ENCODE measurements at places on chromosomes 16 and 17.

DNA sequence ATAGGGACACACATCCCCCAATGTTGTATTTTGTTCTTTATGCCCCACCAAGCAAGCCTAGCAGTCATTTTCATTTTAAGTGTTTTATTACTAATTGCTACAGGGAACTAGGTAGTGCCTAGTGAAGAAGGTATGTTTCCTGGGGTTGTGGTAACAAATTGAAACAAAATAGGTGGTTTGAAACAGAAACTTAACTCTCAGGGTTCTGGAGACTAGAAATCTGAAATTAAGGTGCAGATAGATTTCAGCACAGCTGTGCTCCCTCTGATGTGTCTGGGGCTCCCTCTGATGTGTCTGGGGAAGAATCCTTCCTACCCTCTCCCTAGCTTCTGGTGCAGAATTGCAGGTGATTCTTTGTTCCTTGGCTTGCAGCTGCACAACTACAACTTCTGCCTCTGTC is 390.1 kb downstream of the ZFHX3 start:
- H3K4me1 ChIP-seq, result peaks cover 14% of the 10 kb centered on the region
- H3K36me3 ChIP-seq, result peaks cover 3% of the 10 kb centered on the region
- H3K27ac ChIP-seq, result no peak overlapping the region
- no peak overlapping the region for H3K4me3 ChIP-seq

DNA sequence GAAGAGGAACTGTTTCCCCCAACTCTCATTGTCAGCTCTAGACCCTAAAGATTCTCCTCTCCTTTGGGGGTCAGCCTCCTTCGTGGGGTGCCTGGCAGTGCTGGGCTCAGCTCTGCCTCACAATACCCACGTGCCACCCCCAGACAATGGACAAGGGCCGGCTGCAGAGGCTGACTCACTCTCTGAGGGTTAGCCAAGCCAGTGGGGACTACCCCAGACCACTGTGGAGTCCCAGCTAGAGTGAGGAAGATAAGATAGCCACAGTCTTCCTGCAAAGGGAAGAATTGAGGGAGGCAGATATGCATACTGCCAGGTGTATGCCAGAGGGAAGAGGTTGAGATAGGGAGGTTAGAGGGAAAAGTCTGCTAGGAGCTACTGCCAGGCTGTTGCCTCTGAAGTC is 13.5 kb upstream of the MTMR4 start:
- no peak for DNase-seq
- peaks cover 20% of the 10 kb centered on the region for H3K27me3 ChIP-seq
- H3K4me1 ChIP-seq, result no peaks in the 10 kb centered on the region
- no peaks in the 10 kb centered on the region for H3K36me3 ChIP-seq
- no peak overlapping the region for H3K27ac ChIP-seq

DNA sequence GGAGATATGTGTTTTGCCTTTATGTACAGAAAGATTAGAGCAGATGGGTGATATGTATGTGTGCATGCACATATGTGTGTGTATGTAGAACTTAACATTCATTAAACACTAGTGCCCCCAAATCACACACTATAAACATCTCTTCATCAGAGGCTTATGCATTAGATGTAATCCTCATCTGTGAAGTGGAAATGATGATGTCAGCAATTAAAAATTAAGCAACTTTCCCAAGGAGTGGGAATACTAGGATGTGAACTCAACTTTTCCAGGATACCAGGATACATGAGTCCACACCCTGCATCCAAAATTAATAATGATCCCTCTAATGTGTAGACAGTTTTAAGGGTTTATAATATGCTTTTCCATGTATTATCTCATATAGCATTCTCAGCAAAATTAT is 127.7 kb upstream of the ADAMTS18 start:
- H3K36me3 ChIP-seq, result no peaks in the 10 kb centered on the region
- no peak overlapping the region for H3K27ac ChIP-seq
- no peak for DNase-seq
- H3K4me3 ChIP-seq, result no peak overlapping the region

DNA sequence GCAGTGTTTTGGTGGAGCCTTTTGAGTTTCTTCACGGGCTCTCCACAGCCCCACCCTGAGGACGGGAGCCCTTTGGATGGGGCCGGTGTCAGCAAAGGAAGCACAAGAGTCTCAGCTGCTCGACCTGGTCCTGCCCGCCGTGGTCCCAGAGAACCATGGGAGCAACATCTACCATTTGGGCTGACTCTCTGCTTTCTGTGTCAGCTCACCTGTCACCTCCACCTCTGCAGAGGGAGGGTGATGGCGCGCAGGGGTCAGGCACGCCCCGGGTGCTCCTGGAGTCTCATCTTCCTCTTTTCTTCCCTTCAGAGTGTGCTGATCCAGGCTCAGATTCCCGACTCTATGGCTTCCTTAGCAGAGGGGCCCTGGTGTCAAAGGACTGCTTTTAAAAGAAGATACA is 171.7 kb downstream of the LAT start:
- DNase-seq, result no peak
- H3K27me3 ChIP-seq, result no peaks in the 10 kb centered on the region
- peaks cover 40% of the 10 kb centered on the region for H3K4me1 ChIP-seq
- peak overlapping the region; percentile 14 for H3K27ac ChIP-seq

DNA sequence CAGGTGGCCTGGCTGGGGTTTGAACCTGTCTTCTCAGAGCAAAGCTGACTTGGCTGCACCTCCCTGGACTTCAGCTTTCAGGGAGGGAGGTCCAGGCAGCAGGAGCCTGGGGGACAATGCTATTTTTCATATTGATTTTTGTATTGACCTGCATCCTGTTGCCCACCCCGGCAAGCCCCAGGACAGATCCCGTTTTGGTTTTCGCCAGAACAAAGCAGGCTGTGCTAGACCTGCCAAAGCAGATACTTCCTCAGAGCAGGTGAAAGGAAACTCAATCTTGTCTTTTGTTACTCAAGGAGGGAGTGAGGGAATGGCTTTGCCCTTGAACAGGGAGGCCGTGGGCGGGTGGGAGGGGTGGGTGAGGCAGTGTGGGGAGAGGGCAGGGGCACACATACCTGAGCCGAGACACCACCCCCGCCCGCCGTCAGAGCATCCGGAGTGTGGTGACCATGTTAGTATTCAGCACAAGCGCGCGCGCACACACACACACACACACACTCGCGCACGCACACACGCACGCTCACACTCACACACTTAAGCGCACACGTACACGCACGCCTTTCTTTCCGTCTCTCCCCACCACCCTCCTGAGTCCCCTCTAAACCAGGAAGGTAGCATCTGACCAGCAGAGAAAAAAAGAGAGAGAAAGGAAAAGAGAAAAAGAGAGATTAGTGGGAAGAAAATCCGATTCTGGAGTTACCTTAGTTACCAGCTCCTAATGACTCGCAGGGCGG is 59.5 kb downstream of the RAI1 start:
- peak; percentile 74 for DNase-seq
- H3K27me3 ChIP-seq, result no peaks in the 10 kb centered on the region
- H3K27ac ChIP-seq, result peak overlapping the region; percentile 76
- H3K4me3 ChIP-seq, result peak overlapping the region; percentile 16
- H3K36me3 ChIP-seq, result no peaks in the 10 kb centered on the region

DNA sequence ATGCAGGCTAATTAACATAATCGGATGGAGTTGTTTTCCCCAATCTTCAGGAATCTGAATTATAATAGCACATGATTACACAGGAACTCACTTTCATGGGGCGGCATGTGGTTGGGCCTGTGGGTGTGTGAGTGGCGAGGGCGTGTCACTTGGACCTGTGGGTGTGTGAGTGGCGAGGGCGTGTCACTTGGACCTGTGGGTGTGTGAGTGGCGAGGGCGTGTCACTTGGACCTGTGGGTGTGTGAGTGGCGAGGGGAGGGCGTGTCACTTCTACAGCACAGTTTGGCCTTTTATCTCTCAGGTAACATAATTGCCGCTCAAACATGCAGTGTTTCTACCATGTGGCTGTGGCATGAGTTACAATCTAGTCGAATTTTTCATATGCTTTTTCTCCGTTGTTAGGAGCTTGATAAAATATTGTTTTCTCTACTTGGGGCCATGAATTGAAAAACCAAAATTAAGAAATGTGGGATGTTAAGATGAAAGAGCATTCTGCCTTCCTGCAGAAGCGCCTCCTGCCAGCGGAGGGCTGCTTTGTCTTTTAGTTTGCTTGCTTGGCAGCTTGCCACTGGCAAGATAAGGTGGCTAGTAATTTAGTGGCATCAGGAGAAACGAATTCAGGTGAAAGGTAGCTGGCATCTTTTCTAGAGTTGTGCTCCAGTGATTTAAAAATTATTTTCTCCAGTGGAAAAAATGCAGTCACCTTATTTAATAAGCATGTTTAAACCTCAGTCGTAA is 36.2 kb downstream of the USP10 start:
- H3K4me1 ChIP-seq, result peaks cover 53% of the 10 kb centered on the region
- no peak for DNase-seq
- peak overlapping the region; percentile 22 for H3K27ac ChIP-seq
- no peaks in the 10 kb centered on the region for H3K27me3 ChIP-seq

DNA sequence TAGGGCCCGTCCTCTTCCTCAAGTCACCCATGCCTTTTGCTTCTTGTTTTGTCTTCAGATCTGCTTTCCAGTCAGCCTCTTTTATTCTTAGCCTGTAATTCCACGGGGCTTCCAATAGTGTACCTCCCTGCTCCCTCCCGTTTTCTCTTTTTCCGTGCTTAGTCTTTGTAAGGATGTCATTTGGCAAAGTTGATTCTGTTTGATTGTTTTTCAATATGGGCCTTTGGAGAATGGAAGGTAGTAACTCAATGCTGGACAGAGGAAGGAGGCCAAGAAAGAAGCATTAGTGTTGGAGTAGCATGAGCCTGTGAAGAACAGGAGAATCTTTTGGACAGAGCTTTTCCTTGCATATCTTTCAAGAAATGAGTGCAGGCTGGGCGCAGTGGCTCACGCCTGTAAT is 6.5 kb downstream of the WWP2 start:
- DNase-seq, result no peak
- peaks cover 53% of the 10 kb centered on the region for H3K4me1 ChIP-seq
- no peaks in the 10 kb centered on the region for H3K36me3 ChIP-seq
- H3K27me3 ChIP-seq, result no peaks in the 10 kb centered on the region

DNA sequence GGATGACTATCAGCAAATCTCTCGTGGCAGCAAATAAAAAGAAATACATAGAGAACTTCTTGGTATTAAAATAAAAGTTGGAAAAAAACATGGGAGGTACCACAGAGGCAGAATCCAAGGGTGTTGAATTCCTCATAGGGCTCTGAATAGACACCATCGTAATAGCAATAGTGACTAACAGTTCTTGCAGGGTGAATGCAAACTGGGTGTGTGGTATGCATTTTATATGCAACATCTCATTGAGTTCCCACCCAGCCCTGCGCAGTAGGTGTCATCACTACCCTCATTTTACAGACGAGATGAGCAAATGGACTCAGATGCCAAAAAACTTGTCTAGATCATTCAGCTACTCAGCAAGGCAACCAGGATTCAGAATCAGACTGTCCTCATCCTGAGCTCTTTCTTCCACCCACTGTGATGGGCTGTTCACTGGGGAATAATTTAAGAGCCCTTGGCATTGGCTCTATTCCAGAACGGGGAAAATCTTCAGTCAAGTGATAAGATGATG is 354.6 kb upstream of the CDH11 start:
- H3K4me1 ChIP-seq, result no peaks in the 10 kb centered on the region
- H3K4me3 ChIP-seq, result no peak overlapping the region
- no peaks in the 10 kb centered on the region for H3K36me3 ChIP-seq
- H3K27me3 ChIP-seq, result no peaks in the 10 kb centered on the region
- no peak for DNase-seq
- no peak overlapping the region for H3K27ac ChIP-seq

- no peak overlapping the region for H3K4me3 ChIP-seq
- H3K27me3 ChIP-seq, result no peaks in the 10 kb centered on the region
- no peak for DNase-seq
- no peak overlapping the region for H3K27ac ChIP-seq
Measured at GRCh38 chr17:67139784-67140665, 95.7 kb downstream of the CACNG1 start.

DNA sequence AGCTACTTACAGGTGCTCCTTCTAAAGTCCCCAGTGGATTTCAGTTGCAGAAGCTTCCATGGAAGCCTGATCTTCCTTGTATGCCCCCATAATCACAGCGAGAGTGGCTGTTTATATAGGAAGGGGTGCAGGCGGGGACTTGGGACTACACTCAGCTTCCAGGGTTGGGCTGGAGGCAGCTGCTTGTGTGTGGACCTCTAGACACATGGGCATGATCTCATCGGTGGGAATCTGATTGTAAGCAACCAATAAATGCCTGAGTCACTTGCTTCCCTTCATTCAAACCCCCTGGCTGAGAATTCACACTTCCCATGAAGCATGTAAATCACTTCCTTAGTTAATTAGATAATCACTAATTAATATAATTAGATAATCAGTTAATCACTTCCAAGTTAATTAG is 1.0 kb upstream of the KRT20 start:
- H3K27me3 ChIP-seq, result peaks cover 32% of the 10 kb centered on the region
- no peak overlapping the region for H3K27ac ChIP-seq
- DNase-seq, result no peak

DNA sequence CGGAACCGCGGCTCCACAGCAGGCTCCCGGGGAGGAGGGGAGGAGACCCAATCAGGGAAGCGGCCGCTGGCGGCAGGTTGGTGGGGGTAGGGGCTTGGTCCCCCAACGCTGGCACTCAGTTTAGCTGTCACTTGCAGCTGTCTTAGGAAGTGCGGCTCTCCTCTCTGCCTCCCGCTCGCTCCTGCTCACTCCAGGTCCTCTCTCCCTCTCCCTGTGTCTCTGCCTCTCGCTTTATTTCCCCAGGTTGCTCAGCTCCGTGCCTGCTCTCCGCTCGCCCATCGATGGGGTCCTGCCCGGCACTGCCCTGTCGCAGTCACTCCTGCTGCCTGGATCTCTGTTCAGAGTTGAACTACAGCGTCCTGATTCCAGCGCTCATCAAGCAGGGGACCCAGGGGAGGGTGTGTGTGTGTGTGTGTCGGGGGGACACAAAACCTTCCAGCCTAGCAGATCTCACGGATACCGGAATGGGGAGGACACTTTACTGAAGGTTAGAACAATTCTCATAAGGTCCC is 145.6 kb downstream of the ENGASE start:
- H3K27me3 ChIP-seq, result peaks cover 44% of the 10 kb centered on the region
- no peak for DNase-seq
- H3K27ac ChIP-seq, result no peak overlapping the region
- peaks cover 5% of the 10 kb centered on the region for H3K4me1 ChIP-seq
- H3K36me3 ChIP-seq, result no peaks in the 10 kb centered on the region

GRCh38 chr16:77434022-77434529 is 758 bp downstream of the ADAMTS18 start:
- H3K27ac ChIP-seq, result no peak overlapping the region
- DNase-seq, result no peak
- H3K4me1 ChIP-seq, result no peaks in the 10 kb centered on the region
- no peaks in the 10 kb centered on the region for H3K36me3 ChIP-seq

GRCh38 chr17:6035801-6036394 is 34.3 kb upstream of the WSCD1 start:
- no peaks in the 10 kb centered on the region for H3K36me3 ChIP-seq
- peaks cover 2% of the 10 kb centered on the region for H3K27me3 ChIP-seq
- H3K27ac ChIP-seq, result no peak overlapping the region

DNA sequence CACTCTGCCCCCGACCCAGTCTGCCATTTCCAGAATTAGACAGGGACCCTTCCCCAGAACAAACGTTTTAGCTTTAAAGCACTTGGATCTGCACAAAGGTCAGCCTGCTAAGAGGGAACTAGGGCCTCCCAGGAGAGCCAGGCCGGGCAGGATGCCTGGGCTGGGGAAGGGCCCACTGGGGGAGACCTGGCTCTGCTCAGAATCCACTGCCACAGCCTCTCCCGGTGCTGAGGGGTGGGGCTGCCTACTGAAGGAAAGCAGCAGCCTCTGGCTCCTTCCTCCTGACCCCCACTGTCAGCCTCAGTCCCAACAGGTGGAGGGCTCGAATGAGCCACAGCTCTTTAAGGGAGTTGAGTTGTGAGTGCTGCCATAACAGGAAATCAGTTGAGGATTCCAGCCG is 1.7 kb downstream of the YBX2 start:
- no peak overlapping the region for H3K4me3 ChIP-seq
- H3K27ac ChIP-seq, result no peak overlapping the region
- no peaks in the 10 kb centered on the region for H3K36me3 ChIP-seq
- peaks cover 14% of the 10 kb centered on the region for H3K4me1 ChIP-seq

All from activated CD8-positive, alpha-beta T cell treated with anti-CD3 and anti-CD28 coated beads for 36 hours (primary cell).